Vagina (tissue), 2 donors: ENCODE measurements at places on chromosomes 4 and X.

DNA sequence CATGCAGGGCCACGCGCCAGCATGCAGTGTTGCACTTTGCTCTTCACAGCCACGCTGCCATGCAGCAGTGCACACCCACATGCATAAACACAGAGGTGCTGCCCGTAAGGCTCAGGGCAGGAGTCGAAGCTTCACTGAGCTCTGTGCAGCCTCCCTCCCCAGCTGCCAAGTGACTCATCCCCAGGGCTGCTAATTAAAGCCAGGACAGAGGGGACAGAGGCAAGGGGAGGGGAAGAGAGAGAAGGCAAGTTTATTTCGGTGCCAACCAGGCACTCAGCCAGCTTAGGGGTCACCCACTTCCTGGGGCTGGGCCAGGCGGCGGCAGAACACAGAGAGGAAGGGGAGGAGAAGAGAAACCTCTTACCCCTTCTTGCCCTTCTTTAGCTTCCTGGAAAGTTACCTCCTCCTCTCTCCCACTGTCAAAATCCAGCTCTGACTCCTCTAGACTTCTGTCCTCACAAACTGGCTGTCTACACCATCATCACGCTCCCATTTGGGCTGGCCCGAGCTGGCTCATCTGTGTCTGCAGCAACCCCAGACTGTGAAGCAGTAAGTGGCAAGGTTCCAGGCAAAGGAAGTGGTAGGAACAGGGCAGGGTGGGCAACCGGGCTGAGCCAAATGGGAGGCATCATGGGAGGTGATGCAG is 6.2 kb upstream of the IQSEC2 start:
- H3K27ac ChIP-seq: peak overlapping the region; percentile 55
- no peak for DNase-seq
- no peak overlapping the region for H3K4me3 ChIP-seq
- H3K4me1 ChIP-seq: peaks cover 44% of the 10 kb centered on the region
- H3K36me3 ChIP-seq: no peaks in the 10 kb centered on the region

GRCh38 chrX:29461039-29461438 is 754.3 kb upstream of the MAGEB2 start:
- H3K4me3 ChIP-seq: no peak overlapping the region
- DNase-seq: no peak
- no peaks in the 10 kb centered on the region for H3K36me3 ChIP-seq
- H3K27ac ChIP-seq: no peak overlapping the region
- H3K4me1 ChIP-seq: no peaks in the 10 kb centered on the region
- no peaks in the 10 kb centered on the region for H3K27me3 ChIP-seq

- H3K4me1 ChIP-seq: peaks cover 17% of the 10 kb centered on the region
- DNase-seq: no peak
- peak overlapping the region; percentile 67 for H3K4me3 ChIP-seq
- peak overlapping the region; percentile 93 for H3K27ac ChIP-seq
Measured at GRCh38 chrX:132216283-132216682, 3.0 kb downstream of the RAP2C start.

DNA sequence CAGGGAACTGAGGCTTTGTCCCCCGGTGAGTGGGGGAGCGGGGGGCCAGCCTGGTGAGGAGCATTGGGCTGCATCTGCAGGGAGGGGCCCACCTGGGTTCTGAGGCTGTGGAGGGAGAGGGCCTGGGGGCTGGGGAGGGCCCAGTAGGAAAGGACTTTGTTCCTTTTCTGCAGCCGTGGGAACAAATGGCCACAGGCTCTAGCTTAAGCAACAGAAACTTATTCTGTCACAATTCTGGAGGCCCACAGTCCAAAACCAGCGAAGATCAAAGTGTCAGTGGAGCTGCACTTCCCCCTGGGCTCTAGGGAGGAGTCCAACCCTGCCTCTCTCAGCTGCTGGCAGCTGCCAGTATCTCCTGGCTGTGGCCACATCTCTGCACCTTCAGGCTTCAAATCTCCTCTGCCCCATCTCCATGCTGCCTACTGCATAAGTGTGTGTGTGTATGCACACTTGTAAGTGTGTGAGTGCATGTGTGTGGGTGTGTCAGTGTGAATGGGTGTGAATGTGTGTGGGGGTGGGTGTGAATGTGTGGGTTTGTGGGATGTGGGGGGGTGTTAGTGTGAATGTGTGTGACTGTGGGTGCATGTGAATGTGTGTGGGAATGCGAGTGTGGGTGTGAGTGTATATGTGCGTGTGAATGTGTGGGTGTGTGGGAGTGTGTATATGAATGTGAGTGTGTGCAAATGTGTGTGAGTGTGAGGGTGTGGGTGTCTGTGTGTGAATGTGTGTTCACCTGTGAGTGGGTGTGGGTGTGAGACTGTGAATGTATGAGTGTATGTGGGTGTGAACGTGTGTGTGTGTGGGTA is 204.5 kb upstream of the PSAPL1 start:
- no peaks in the 10 kb centered on the region for H3K4me1 ChIP-seq
- no peaks in the 10 kb centered on the region for H3K27me3 ChIP-seq
- H3K4me3 ChIP-seq: no peak overlapping the region
- no peak overlapping the region for H3K27ac ChIP-seq
- DNase-seq: no peak

DNA sequence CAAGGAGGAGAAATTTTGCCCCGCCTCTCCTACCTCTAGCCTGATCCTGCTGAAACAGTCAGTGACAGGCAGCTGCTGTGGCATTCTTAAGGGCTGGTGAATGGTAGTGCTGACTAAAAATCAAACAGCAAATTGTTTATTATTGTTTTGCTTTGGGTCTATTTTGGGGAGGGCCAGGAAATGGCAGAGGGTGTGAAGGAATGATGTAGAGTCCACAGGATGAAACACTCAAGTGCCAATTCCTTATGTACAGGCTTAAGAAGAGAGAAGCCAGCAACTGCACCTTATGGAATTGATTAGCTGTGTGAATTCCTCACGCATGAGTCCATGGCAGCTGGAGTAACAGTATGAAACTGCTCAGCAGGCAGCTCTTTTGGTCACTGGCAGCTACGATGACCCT is 39.7 kb downstream of the VEGFC start:
- no peak overlapping the region for H3K4me3 ChIP-seq
- H3K27ac ChIP-seq: no peak overlapping the region
- DNase-seq: no peak
- no peaks in the 10 kb centered on the region for H3K36me3 ChIP-seq
